ENCODE measurements at places on chromosomes 2 and 18.

DNA sequence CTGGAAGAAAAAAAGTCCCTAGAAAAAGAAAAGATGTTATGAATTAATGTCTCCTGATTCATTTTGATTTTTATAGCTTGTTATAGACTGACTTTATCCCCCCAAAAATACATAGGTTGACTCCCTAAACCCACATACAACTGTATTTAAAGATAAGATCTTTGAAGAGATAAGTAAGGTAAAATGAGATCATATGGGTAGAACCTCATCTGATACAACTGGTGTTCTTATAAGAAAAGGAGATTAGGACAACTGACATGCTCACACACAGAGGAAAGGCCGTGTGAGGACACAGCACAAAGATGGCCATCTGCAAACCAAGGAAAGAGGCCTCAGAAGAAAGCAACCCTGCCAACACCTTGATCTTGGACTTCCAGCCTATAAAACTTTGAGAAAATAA is 117.5 kb downstream of the CD226 start:
- no peak for DNase-seq

GRCh38 chr2:105255979-105256378 is 14.4 kb downstream of the GPR45 start:
- DNase-seq, result no peak

- DNase-seq, result no peak
Measured at GRCh38 chr2:201228271-201228911, 31.9 kb upstream of the CASP8 start.

- DNase-seq, result no peak
Measured at GRCh38 chr2:37201766-37202165, 5.5 kb downstream of the CEBPZOS start.

All from lower leg skin (tissue), 4 donors.